ENCODE measurements at places on chromosomes 4 and X.

GRCh38 chr4:189121336-189121735 is 819.3 kb upstream of the FRG1 start:
- DNase-seq = no peak

DNA sequence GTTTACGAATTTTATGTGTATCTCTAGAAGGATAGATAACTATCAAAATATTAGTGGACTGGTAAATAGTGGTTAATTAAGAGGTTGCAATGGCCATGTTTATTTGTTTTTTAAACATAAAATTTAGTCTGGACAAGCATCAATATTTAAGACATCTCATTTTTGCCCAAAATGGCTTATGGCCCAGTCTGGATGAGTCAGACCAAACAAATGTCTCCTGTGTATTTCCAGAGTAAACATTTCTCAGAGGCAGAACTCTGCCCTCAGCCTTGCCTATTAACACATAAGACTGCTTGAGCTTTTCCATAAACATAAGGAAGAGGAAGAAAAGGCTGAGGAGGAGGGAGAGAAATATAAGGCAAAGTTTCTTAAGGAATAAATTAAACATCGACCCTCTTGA is 277.1 kb upstream of the DIAPH2 start:
- no peak for DNase-seq

- no peak for DNase-seq
Observed at GRCh38 chr4:148067301-148067916, 335.5 kb downstream of the ARHGAP10 start.

DNA sequence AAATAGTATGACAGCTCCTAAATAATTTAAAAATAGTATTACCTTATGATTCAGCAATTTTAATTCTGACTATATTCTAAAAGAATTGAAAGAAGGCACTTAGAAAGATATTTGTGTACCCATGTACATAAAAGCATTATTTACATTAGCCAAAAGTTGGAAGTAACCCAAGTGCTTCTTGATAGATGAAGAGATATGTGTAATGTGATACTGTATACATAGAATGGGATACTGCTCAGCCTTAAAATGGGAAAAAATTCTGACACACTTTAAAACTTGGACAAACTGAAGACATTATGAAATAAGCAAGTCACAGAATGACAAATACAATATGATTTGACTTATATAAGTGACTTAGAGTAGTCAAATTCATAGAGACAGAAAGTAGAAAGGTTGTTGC is 112.2 kb downstream of the IDS start:
- no peak for DNase-seq

- peak; percentile 12 for DNase-seq
Observed at GRCh38 chrX:129540068-129540653, at the start of gene OCRL. TSS of gene OCRL (plus strand) at chrX:129540259. CDS start at chrX:129540440, 181 bp downstream.

DNA sequence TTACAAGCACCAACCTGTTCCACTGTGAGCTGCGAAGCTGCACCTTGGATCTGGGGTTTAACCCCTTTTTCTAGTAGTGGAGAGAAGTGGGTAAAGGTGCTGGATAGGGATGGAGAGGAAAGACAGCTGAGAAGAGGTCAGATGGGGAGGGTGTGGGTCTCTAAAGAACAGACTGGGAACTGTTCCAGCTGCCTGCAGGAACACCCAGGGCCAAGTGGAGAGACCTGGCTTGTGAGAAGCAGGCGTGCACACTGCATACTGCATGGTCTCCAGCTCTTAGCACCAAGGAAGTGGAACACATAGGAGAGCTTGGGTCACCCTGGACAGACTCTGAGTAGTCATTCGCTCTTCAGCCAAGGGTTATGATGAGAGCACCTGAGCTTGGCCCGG is 16.1 kb downstream of the BCOR start:
- DNase-seq = no peak

- DNase-seq = no peak
Observed at GRCh38 chrX:110414679-110415439, 56.2 kb downstream of the RTL9 start.

DNA sequence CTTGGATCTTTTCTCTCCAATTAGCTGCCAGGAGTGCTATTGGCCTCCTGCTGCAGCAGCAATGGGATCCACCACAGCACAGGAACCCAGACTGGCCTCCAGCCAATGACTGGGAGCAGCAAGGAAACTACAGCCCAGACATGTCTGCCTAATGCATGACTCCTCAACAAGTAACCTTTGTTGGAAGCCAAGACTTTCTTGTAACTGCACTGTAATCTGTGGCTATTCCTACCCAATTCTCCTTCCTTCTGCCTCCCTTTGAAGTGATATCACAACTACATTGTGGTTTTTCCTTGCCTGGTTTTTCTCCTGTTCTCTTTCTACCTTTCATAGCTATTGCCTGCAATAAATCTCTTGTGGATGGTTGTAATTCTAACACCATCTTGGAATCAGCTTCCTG is 39.8 kb downstream of the SNCA start:
- no peak for DNase-seq

- DNase-seq = no peak
Observed at GRCh38 chr4:145440292-145441007, 41.2 kb upstream of the SMAD1 start.

DNA sequence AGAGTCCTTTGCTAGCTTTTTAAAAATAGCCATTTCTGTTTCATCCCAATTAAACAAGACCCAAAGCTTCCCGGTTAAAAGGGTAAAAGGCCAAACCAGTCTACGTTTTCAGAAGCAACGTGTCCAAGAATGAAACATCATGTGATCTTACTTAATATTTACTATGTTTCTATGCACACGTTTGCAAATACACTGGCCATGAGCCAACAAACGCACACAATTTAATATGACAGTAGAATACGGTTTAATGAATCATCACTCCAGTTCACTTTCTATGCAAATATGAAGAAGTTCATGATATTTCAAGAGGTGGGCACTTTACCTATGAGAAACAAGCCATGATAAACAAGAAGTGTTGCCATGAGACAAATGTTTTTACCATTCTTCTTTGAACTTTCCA is 4.3 kb downstream of the NR0B1 start:
- no peak for DNase-seq

DNA sequence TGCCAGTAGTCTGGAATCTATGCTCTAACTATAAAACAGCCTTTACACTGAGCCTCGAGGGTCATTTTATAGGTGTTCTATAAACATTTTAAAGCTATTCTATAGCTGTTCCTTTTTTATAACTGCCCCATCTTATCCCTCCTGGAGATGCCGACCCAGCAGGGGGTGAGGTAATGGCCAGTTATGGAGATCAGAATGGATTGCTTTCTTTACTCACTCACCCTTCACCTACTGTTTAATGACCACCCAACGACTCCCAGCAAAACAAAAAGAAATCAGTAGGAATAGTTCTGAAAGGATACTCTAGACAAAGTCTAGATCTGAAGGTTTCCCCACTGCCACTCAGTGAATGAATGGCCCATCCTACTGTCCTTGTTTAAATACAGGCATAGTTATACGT is 1113.1 kb downstream of the FAT4 start:
- no peak for DNase-seq

- DNase-seq = no peak
Observed at GRCh38 chr4:101157415-101158133, 189.8 kb downstream of the PPP3CA start.

- DNase-seq = no peak
Observed at GRCh38 chr4:173505924-173506518, 24.0 kb downstream of the HAND2 start.

DNA sequence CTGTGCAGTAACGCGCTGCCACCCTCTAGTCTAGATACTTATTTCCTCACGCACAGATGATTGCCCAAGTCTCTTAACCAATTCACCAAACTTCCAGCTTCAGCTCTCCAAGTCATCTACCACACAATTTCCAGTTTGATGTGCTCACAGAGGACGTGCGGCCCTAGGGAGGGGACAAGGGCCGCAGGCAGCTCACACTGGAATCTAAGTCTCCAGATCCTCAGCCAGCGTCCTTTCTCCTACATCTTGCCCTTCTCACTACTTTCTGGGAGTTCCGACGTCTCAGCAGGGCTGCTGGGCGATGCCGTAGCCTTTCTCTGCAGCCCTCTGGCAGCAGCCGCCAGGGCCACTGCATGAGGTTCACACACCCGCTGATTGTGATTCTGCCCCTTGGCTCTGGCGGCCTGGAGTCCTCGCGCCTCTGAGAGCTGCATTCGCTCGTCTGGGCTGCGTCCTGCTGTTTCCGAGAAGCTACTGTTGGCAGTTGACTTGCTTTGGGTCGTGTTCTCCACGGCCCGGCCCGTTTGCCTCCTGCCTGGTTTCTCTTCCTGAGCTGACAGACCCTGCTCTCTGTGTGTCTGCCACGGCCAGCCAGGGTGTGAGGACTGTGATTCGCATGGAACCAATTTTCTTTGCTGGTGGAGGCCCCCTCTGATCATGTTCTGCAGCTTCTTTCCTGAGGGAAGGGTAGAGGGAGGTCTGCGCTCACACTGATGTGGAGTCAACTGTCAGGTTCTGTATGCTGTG is 14.1 kb upstream of the TMEM131L start:
- no peak for DNase-seq

- no peak for DNase-seq
Observed at GRCh38 chr4:15510961-15511360, 41.3 kb downstream of the CC2D2A start.

GRCh38 chr4:8400632-8401325 is 39.7 kb downstream of the ACOX3 start:
- DNase-seq = no peak

GRCh38 chr4:145984563-145984962 is 45.9 kb upstream of the ZNF827 start:
- DNase-seq = no peak

DNA sequence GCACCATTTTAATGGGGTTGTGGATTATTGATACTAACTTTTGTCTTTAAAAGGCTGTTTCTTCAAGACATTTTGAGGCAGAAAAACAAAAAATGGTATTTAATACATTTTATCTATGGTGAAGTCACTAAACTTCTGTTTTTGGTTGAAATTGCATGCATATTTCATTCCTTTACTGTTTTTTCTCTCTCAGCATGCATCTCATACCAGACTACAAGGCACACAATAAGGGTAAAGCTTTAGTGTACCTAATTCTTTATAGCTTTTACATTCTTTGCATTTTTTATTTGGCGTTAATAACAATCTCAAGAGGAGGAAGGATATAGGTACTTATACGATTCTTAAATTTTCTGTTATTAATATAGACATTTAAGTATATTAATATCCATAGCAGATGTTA is 151.0 kb upstream of the DKK2 start:
- DNase-seq = no peak

DNA sequence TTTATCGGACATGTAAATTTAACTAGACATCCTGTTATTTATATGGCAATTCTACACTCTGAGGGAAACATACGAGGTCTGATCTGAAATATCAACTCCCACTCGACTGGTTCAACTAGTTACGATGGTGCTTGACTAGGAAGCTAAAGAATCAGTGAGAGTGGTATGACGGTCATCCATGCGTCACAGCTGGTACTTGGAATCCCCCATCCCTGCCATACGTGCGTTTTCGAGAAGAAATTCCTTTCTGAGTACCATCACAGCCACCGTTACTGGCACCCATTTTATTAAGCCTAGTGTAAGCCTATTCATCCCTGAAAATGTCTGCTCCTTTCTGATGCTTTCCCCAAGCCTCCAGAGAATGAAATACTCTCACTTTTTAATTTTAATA is 695 bp upstream of the PIGA start:
- no peak for DNase-seq

GRCh38 chr4:184237612-184238011 is 19.9 kb upstream of the ENPP6 start:
- no peak for DNase-seq

All from hypothalamus (tissue), 51 donors.